Fibroblast of skin of right quadriceps (primary cell): ENCODE measurements at places on chromosomes 1 and 21.

DNA sequence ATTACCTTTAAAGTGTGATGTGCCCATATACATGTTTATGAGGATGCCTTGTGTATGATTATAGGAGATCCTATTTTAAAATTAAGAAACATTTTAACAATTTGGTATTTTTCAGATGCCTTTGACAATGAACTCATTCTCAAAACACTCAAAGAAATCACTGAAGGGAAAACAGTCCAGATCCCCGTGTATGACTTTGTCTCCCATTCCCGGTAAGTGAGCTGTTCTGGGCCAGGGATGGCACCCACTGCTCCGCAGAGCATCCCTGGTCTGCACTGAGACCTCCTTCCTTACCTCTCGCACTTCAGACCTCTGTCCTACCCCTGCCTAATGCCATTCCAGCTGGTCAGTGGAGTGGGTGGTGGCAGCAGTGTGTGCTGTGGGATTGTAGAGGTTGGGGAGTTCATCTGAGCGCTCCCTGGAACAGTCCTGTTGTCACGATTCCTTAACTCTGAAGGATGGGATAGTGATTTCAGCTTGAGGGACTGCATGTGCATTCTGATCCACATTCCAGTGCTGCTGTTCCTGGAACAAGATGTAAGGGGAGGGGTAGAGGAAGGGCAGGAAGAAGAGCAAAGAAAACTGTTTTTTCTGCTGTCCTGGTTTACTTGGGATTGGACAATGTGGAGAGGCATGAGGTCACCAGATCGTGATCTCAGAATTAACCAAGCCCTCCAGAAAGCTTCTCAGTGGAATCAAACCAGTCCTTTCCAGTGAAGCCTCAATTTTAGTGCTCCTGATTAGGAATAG is 63.9 kb downstream of the UCK2 start:
- no peak for DNase-seq

DNA sequence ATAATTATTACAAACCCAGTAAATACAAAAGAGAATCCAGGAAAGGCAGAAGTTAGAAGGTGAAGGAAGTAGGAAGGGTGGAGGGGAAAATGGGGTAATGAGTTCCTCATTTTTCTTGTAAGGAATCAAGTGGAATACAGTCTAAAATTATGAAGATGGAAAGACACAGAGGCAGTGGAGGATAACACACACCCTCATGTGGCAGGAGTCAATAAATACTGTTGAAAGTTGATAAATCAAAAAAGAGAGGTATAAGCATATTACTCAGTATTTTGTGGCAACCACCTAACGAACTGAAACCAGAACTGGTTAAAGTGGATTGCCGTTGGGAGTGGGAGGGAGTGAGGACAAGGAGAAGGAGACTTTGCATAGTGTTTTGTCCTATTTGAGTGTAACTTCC is 78.6 kb upstream of the SLC44A3 start:
- DNase-seq, result no peak

DNA sequence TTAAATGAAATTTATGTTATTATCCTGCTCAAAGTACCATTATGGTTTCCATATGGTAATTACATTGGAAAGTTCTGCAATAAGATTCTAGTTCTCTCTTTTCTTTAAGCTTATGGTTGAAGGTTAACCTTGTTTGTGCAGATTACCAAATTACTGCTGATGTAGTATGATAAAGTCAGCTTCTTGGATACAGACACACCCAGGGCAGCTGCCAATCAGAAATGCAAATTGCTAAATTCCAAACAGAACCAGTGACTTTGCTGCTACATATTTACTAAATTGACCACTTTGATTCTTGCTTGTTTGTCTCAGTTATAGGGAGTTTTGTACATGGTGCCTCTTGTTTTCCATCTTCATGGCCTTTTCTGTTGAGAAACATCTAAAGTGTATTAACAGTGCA is 26.5 kb downstream of the GNAT2 start:
- no peak for DNase-seq

DNA sequence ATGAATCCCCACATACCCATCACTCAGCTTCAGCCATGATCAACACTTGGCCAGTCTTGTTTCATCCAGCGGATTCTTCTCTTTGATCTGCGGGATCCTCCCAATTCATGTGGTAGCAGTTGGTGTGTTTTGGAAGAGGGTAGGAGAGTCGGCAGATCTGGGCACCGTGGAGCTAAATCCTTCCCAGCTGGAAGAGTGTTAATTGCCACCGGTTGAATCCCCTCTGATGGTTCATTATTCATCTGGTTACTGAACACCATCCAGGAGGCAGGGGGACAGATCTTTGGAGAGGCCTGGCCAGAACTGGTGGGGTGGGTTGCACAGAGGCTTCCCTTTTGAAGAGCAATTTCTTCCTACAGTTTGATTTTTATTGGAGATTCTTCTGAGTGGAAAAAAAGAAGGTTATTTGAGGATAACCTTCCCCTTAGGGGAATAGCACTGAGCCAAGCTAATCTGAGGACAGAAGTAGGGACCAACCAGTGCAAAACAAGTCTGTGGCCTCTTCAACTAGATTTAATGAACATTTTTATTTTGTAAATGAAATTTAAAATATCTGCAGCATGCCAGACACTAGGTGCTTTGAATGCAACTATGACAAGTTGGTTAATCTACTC is 8.1 kb downstream of the NFASC start:
- DNase-seq, result no peak

GRCh38 chr1:59432531-59433439 is 135.9 kb downstream of the FGGY start:
- no peak for DNase-seq

- peak; percentile 4 for DNase-seq
These were observed 318.2 kb downstream of the NEGR1 start for GRCh38 chr1:71964188-71964587.

GRCh38 chr1:10667861-10668761 is 128.3 kb downstream of the CASZ1 start:
- DNase-seq, result no peak

DNA sequence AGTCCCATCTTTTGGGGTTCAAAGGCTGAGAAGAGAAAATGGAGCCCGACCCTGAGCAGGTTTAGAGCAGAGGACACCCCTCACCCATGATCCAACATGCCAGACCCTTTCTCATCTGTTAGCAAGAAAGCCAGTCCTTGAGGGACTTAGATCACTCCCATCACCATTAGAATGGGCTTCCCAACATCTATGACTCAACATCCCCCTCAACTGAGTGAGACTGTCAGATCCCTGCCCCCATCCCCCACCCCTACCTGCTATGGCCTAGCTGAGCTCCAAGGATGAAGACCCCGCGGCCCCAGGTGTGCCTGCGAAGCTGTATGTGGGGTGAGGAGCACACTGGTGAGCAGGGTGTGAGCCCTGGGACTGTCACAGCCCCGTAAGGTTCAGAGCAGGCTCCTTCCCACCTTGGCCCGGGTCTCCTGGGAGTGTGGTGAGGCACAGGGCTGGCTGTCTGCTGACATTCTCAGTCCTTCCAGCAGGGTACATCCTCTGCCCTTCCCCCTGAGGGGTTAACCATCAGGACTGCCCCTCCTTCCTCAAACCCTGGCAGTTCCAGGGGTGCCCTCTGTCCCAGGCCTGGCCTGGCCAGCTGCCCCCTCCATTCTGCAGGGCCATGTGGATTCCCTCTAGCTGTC is 21.4 kb upstream of the BLACAT1 start:
- DNase-seq, result no peak

- no peak for DNase-seq
These were observed 238.3 kb downstream of the OMA1 start for GRCh38 chr1:58308206-58308605.

- DNase-seq, result no peak
These were observed 228.9 kb downstream of the KIF26B start for GRCh38 chr1:245383396-245384330.

DNA sequence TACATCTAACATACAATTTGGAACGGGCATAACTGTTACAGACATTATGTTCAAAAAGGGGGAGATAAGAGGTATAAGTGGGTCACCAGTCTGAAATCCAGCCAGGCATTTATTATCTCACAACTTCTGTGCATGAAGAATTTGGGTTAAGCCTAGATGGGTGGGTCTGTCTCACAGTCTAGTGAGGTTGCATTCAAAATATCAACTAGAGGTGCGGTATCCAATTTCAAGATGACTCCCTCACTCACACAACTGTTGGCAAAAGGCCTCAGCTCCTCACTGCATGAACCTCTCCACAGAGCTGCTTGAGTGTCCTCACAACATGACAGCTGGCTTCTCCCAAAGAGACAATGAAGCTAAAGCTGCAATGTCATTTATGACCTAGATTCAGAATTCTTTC is 4.7 kb downstream of the AUNIP start:
- no peak for DNase-seq

DNA sequence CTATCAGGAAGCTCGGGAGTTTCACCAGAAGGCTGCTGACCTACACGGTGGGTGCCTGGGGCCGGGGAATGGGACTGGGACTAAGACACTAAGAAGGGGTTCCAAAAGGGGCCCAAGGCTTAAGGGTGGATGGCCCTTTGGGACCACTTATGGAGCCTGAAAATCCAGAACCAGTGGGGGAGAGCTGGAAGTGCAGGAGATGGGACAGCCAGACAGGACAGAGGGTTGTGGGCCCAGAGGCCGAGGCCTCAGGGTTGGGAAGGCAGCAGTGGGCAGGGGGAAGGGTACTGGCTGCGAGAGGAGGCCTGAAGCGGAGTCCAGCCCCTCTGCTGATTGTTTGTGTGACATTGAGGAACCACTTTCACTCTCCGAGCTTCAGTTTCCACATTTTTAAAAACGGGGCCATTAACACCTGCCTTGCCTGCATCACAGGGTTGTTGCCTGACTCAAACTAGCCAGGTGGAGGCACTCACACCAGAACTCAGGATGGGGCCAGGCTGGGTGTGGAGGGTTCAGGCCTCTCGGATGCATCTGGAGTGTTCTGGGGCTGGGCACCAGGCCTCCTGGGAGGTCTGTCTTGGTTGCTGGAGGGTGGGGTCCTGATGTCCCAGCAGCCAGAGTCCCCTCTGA is 3.0 kb downstream of the TTC24 start:
- no peak for DNase-seq
